ENCODE measurements at places on chromosomes 6 and 20.

- DNase-seq = no peak
Observed at GRCh38 chr6:159862103-159862502, 28.7 kb upstream of the MAS1 start.

DNA sequence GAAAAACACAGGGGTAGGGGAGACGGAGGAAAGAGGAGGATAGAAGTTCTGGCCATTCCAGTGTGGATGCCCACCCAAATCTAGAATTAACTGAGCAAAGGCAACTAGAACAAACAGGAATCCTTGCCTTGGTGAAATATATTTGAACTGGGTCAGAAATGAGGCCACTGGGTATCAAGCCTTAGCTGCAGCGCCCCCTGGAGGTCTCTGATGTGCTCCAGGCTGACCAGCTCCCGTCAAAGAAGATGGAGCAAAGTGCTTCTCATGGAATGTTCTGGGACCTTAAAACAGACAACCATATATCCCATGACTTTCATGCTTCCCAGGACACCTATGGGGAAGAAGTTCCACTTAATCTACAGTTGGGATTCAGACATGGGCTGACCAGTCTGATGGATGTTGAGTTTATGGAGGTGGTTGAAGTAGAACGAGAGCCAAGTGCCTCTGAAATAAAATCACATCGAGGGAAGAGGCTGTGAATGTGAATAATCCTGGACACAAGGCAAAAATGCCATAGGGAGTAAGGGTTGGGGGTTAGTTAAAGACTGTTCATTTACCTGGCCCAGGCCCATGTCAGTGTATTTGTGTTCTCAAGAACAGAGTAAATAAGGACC, 50.4 kb downstream of the HLA-DPB1 start:
- DNase-seq = no peak

DNA sequence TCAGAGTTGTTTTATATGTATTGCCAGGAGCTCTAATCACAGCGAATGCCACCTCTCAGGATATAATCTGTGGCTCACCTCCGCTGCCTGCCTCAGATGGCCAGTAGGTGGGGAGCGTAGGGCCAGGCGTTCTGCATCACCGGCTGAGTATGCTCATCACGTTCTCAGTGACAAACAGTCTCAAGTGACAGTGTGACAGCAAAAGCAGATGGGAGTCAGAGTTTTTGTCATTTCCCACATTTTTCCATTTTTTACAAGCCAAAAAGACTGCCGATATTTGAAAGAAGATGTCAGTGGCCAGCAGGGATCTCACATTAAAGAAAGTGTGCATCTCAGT, 208.7 kb downstream of the ALDH8A1 start:
- no peak for DNase-seq

DNA sequence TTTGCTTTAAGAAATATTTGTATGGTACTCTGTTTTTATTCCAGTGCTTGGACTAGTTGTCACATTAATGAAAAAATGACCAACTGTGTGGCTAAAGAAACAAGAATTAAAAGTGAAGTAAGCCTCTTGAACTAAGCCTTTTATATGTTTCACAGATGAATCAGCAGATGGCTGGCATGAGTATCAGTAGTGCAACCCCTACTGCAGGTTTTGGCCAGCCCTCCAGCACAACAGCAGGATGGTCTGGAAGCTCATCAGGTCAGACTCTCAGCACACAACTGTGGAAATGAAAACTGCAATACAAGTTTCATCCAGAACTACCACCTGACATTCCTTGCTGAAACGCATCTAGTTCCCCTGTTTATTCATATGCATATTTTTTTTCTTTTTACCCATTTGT, 96.8 kb downstream of the B3GAT2 start:
- no peak for DNase-seq

GRCh38 chr20:11379257-11380011, 538.3 kb upstream of the BTBD3 start:
- DNase-seq = no peak

DNA sequence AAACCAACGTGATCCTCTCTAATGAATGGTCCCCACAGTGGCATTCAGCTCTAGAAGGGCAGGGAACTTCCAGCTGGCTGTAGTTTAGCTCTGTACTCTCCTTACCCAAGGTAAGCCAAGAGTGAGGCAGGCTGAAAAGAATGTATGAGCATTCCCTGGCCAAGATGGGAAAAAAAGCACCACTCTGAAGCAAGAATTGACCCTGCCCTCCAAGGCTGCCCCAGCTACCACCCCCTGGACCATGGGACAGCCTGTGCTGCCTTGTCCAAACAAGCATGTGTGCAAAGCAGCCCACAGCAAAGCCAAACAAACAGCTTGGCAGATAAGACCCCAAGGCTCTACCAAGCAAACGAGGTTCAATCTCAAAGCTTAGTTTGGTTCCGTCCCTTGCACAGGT, 73.9 kb downstream of the GFOD1 start:
- no peak for DNase-seq

DNA sequence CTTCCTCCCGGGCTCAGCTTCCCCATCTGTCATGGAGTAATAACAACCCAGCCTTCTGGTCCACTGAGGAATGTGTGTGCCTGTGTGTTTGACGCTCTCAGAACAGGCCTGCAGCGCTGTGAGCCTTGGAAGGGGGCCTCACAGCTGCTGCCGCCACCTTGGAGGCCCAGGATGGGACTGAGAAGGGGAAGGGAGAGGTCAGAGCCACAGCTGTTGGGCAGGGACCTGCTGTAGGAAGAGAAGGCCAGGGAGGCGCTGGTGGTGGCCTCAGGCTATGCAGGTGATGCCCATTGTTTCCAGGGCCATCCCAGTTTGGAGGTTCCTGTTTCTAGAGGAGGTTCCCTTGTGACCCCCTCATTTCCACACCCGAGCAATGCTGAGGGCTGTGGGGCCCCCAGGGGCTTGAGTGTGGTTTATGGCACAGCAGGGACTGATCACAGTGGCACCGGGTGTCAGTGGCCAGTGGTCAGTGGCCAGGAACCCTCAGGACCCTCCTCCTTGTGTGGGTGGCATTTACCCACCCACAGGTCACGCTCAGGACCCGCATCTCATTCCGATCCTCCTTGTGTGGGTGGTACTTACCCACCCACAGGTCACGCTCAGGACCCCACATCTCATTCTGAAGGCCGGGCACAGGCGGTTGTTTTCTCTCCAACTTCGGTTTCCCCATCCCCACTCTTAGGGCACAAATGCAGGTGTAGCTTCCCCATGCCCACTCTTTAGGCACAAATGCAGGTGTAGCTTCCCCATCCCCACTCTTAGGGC, 14.0 kb downstream of the TPD52L2 start:
- no peak for DNase-seq

- no peak for DNase-seq
Observed at GRCh38 chr6:102761872-102762271, 1368.4 kb downstream of the GRIK2 start.

- DNase-seq = no peak
Observed at GRCh38 chr6:129859524-129859923, 1.6 kb downstream of the TMEM244 start.

DNA sequence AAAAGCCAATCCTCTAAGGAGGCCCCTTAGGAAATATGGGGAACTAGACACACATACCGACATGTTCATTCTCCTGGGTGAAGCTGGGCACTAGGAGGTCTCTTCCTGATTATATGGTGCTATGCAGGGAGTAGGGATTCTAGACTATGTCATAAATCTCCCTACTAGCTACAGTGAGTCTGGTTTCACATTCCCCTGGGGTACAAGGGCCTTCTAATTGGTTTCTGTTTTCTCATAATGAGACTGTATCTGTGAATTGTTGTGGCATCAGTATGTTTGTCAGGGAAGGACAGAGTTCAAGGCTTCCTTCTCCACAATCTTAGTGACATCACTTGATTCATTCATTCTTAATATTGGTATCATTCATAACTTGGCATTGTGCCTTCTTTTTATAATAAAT, 103.5 kb downstream of the TINAG start:
- no peak for DNase-seq

- no peak for DNase-seq
Observed at GRCh38 chr6:90413396-90413795, 116.8 kb upstream of the BACH2 start.

- DNase-seq = no peak
Observed at GRCh38 chr6:104095661-104096416, 763.9 kb downstream of the HACE1 start.

Measured in GM18507 (cell line).